ENCODE measurements at places on chromosomes 1 and 21.
A peak's percentile ranks its signal among the peaks of the same experiment; 100 is the strongest.

GRCh38 chr1:167344112-167344511 lies 123.4 kb downstream of the POU2F1 start:
- ATAC-seq = no peak

GRCh38 chr1:235906436-235906835 lies 39.7 kb upstream of the LYST start:
- ATAC-seq = no peak

- no peak for ATAC-seq
These were observed 2.0 kb downstream of the IFFO2 start for GRCh38 chr1:18954270-18955071.

DNA sequence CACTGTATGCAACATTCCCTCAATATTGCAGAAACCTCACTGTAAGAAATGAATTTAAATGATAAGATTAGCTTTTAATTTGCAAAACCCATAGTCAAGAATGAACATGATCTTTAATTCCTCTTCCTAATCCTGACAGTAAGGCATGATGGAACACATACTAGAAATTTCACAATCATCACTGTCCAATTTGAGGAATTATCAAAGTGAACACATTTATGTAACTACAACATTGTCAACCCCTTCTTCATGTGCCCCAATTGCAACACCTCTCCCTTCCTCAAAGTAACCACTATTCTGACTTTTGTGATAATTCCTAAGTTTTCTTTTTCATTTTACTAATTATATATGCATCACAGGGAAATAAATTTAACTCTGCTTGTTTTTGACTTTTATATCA lies 103.1 kb downstream of the LHX8 start:
- no peak for ATAC-seq

DNA sequence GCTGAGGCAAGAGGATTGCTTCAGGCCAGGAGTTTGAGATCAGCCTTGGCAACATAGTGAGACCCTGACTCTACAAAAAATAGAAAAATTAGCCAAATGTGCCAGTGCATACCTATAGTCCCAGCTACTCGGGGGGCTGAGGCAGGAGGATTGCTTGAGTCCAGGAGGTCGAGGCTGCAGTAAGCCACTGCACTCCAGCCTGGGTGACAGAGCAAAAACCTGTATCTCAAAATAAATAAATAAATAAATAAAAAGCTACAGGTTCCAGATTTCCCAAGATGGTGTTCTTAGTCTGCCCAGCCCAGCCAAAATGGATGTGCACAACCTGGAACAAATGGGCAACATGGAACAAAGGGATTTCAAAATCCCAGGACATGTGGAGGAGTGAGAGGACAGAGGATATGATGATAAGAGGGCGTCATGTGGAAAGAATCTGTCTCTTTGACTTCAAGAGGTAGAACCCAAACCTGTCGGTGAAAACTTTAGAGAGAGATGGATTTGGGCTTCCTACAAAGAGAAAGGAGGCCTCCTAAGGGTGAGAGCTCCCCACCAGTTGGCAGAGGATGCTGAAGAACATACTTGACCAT lies 3.2 kb downstream of the EDARADD start:
- no peak for ATAC-seq

- no peak for ATAC-seq
These were observed 561.2 kb downstream of the KIF26B start for GRCh38 chr1:245715970-245716369.

DNA sequence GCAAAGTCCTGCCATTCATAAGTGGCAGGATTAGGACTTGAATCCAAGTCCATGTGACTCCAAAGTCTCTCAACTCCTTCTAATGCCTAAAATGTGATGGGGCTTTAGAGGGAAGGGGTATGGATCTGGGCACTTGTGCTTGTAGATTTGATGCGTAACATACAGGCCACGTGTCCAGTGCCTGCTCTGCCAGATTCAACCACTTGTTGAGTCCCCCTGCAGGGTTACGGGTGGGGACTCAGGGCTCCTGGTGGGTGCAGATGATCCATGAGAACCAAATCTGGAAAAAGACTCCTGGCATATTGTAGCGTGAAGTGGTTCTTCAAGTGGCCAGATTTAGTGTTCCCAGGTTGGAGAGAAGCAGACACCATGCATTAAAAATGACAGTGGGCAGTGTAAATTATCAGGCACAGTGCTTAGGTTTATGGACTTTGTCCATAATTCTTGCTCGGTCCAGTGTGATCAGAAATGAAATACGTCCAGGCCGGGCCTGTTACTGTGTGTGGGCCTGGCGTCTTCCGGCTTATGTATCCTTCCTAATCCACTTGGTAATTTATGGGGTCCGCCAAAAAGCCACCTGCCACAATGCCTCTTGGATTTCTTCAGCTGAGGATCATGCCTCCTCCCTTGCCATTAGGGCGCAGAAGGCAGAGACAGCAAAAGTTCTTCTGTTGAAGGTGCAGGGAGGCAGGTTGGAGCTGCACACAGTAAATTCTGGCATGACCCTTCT lies 51.2 kb upstream of the LRP8 start:
- ATAC-seq = no peak

DNA sequence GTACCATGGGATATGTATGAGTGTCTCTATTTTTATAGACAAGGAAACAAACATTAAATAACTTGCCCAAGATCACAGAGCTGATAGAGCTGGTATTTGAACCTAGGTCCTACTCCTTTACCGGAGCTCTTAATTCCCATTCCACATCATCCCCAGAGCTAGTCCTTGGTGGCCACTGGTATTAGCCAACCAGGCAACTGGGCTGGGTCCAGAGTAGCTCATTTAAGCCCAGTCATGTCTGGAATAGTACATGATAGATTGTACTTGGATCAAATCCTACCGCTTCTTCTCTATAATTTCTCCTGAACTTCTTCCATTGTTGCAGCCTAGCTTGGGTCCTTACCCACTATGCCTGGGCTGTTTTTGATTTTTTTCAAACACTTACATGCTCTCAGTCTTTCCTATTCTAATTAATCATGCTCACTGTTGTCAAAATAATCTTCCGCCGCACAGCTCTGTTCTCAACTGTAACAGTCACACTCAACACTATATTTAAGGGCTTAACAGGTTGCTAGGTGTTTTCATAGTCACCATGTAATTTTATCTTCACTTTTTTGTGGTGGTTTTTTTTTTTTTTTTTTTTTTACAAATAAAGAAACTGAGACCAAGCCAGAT lies 80.2 kb downstream of the COLGALT2 start:
- peak; percentile 46 for ATAC-seq

DNA sequence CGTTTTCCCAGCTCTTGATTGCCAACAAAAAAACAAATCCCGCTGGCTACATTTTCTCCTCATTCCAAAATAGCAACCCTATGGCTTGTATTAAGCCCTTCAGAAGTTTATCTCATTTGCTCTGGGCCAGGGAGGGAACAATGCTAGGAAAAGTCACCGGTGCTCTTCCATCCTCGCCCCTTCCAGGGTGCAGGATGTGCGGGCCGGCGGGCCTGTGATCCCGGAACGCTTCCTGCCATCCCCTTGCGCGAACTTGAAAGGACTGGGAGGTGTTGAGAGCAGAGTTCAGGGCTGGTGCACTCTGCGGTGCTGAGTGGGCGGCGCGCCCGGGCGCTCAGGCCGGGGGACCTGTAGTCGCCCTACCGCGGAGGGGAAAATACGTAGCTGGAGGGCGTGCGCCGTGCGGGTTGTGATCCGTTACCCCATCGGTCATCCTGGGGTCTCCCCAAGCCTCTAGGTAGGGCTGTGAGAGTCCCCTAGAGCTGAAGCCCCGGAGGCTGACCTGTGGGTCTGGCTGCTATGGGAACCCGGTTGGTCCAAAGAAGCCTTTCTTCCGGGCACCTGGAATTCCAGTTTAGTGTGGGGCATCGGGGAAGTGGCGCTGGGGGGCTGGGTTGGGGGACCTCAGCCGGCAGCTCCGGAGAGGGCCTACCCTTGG lies 13.1 kb downstream of the NR5A2 start:
- ATAC-seq = peak; percentile 43

GRCh38 chr1:162233066-162233465 lies 143.6 kb downstream of the SPATA46 start:
- no peak for ATAC-seq

DNA sequence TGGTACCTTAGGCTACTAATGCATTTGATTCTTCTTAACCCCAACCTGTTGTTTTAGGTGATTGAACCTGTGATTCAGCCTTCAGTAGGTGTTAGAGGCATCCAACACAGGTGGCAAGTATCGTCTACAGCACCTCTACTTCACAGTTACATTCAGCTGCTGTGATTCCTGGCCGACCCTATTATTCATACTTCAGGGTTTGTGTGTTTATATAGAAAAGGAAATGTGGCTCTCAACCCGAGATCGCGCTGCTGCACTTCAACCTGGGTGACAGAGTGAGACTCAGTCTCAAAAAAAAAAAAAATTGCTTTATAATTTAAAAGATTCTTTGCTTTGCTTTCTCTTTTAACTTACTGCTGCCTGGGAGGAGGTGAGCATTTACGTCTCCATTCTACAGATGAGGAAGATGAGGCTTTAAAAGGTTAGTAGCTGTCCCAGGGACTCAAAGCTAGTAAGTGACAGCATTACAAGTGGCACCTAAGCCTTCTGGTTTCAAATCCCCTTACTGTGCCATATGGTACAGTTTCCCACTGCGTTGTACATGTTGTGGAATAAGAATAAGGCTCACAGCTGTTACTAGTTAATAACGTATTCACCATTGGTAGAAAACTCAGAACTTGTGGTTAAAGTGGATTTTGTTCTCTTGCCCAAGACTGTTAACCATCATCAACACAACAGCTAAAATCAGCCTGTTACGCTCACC lies 9.9 kb upstream of the GPR25 start:
- no peak for ATAC-seq

DNA sequence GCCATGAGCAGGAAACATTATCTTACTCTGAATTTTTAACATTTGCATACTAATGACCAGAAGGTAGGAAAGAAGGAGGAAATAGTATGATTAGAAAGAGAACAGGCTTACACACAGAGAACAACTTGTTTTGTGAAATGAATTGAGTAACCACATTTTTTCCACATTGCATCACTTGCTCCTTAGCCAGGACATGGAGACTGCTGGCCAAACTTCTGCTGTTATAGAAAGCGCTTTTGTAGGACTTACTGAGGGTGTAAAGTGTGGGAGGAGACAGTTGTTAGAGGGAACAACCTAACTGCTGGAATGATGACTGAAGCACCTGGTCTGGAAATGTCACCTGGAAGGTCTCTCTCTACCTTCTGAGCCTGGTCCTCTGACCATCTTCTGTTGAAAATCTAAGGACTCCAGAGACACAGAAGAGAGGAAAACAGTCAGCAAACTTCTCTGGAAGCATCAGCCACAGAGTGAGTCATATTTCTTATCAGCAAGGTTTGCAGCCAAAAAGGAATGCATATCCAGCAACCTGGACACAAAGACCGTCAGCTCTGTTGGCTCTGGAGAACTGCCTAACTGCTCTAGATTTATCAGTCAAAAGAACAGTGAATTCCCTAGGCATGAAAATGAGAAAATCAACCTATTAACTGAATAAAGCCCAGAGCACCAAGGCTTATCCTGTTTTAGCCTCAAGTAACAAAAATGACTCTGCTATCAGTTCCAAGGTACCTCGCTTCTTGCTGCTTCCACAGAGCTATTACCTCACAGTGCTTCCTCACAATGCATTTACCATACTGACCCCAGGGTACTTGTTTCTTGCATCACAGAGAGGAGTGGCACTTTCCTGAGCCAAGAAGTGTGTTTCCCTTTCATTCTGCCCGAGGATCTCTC lies 88.0 kb upstream of the SLFNL1 start:
- ATAC-seq = peak; percentile 96

- no peak for ATAC-seq
These were observed 1.4 kb downstream of the NHLH1 start for GRCh38 chr1:160367934-160368923.

GRCh38 chr1:94746635-94747525 lies 73.3 kb upstream of the SLC44A3 start:
- ATAC-seq = peak; percentile 76

GRCh38 chr1:183052861-183053260 lies 29.6 kb downstream of the LAMC1 start:
- ATAC-seq = no peak

- ATAC-seq = peak; percentile 67
These were observed at the start of gene KCNA2 for GRCh38 chr1:110605901-110606656. Gene KCNA2, minus strand, starts transcription at chr1:110606358. Its CDS starts 1,576 bp downstream, at chr1:110604782.

DNA sequence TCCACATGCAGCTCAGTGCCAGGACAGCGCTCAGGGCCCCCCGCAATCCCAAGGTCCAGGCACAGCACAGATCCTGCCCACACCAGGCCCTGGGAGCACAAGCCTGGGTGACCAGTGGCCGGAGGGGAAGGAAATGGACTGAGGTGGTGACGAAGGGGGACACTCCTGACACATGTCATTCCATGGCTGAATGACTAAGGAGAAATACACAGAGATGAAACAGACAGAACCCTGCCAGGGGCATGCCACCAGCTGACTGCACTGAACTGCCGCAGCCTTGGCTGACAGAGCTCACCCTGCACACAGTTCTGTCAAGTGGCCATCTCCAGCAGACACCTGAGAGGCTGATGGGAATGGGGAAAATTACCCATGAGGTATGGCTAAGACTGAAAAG lies 56.1 kb downstream of the HSF2BP start:
- ATAC-seq = peak; percentile 46

- ATAC-seq = no peak
These were observed 18.1 kb downstream of the USP24 start for GRCh38 chr1:55197099-55197498.

DNA sequence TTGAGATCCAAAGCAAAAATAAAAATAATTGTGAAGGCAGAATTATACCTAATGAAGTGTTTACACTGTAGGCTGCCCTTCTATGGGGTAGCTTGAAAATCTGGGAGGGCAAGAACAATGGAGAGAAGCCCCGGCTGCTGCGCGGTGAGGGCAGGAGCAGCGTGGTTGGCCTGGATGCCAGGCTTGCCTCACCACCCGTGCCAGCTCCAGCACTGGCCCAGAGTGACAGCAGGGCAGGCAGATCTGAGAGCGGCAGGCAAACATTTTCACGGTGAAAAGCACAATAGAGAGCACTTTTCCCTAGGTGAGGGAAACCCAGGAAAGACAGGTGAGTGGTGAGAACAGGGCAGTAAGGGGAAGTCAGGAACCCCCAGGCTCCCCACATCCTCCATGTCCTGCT lies 1.4 kb downstream of the PROK1 start:
- ATAC-seq = no peak

DNA sequence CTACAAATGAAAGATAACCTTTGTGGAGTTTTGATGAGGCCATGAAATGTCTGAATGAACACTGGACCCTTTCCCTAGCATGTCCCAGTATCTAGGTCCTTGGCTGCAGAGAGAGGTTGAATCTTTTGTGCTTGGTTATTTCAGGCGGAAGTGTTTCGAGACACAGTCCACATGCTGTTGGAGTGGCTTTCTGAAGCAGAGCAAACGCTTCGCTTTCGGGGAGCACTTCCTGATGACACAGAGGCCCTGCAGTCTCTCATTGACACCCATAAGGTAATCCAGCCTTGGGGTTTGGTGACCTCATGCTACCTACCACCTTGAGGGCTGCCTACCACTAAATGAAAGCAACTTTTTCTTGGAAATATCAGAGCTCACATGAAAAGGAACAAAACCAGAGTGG lies 38.9 kb upstream of the BMP8A start:
- ATAC-seq = no peak

- ATAC-seq = no peak
These were observed 2.8 kb downstream of the PTPRU start for GRCh38 chr1:29239142-29239541.

- ATAC-seq = no peak
These were observed 8.2 kb downstream of the NES start for GRCh38 chr1:156668801-156669637.

Measured in gastroesophageal sphincter (tissue), 4 donors.